Fibroblast of skin of left biceps (primary cell): ENCODE measurements at places on chromosomes 12 and 14.
A peak's percentile ranks its signal among the peaks of the same experiment; 100 is the strongest.

GRCh38 chr12:112386726-112387125 lies 4.5 kb upstream of the HECTD4 start:
- DNase-seq, result no peak

GRCh38 chr14:36522972-36523715 lies 3.1 kb upstream of the NKX2-1 start:
- DNase-seq, result no peak

DNA sequence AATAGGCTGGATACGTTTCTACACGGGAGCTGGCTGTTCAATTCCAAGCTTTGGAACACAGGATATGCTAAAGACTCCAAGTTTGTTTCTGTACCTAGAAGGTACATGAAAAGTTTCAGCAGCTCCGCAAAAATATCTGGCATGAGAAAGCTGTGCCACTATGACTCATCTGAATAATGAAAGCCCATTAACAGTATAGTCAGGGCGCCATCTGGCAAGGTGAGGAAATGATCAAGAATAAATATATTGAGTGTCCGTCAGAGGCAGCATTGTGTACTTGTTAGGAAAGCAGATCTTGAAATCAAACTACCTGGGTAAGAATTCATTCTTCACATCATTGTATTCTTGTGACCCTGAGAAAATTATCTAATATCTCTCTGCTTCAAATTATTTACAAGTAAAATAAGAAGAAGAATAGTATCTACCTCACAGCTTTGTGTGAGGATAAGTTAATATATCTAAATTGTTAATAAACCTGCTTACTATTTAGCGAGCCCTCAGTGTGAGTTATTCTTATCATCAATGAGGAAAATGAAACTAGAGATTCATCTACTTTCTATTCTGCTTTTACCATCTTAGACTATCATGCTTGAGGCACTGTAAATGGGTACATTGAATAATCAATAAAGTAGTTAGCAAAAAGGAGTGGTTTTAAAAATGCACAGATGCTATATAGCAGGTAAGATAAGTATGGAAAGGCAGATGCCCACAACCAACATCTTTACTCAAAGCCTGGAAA lies 53.5 kb downstream of the FSCB start:
- DNase-seq, result no peak

GRCh38 chr12:45989287-45989686 lies 1.1 kb downstream of the SCAF11 start:
- DNase-seq, result no peak

DNA sequence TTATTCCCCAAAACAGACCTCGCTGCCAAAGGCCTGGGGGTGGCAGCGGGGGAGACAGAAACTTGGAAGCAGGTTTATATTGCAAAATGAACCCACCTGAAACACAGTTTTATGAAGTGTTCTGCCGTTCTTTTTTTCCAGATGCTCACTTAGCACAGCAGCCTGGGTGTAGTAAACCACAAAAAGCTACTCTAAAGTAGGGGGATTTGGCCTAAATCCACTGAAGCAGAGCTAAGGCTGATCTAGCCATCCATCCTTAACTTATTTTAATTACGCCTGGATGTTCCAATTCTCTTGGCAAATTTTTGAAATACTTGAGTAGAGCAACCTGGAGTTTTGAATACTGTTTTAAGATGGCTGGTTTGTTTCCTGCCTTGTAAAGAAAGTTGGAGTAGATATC lies 121.2 kb downstream of the GPR135 start:
- DNase-seq, result no peak

GRCh38 chr12:116583129-116583694 lies 24.0 kb downstream of the MAP1LC3B2 start:
- DNase-seq, result no peak

DNA sequence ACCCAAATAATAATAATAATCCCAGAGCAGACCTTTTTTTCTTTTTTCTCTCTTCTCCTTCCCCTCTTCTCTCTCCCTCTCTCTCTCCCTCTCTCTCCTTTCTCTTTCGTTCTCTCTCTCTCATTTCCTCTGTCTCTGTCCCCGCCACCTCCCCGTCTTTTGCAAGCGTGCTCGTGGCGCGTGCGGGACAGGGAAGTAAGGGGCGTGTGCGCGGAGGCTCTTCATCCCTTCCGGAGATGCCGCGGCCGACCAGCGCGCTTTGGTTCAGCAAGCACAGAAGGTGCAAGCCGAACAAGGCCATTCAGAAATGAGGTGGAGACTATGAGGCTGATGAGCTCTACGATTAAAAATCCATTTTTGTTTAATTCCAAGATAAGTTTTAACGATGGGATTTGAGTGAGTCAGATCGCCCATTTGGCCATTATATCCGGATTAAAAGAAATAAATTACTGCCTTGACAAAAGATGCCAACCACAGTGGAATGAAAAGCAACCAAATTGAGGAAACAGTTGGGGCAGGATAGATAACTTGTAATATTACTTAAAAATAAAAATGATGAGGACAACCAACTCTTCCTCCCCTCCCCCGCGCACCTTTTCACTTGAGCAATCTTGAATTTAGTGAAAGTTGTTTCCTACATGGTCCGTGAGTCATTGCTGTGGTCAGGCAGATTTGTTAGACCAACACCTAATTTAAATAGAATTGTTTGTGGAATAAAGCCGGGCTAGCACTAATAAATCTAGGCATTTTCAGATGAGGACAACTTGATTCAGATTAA lies 1.2 kb upstream of the AMIGO2 start:
- no peak for DNase-seq

DNA sequence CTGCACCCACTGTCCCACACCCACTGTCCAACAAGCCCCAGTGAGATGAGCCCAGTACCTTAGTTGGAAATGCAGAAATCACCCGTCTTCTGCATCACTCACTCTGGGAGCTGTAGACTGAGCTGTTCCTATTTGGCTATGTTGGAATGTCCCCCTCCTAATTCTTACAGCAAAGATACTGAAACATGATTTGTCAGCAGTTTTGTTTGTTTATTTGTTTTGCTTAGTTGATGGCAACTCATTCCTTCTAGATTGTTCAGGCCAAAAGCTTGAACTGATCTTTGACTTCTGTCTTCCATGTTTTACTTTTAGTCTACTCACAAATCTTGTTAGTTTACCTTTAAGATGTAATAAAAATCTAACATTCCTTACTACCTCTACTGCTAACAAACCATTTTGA lies 233.6 kb upstream of the MIS18BP1 start:
- no peak for DNase-seq

DNA sequence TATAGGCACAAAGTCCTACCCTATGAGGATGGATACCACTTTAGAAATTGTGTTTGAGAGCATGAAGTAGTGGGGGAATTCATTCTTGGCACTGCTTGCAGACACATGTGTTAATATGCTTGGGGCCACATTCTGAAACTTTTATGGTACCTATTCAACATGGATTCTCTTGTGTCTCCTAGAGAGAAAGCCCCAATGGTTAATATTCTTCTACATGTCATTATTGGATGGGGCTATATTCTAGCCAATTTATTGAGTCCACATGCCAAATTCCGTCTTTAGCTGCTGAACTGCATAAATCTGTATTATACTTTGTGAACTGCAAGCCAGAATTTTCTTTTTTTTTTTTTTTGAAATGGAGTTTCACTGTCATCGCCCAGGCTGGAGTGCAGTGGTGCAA lies 140.0 kb downstream of the KICS2 start:
- no peak for DNase-seq

DNA sequence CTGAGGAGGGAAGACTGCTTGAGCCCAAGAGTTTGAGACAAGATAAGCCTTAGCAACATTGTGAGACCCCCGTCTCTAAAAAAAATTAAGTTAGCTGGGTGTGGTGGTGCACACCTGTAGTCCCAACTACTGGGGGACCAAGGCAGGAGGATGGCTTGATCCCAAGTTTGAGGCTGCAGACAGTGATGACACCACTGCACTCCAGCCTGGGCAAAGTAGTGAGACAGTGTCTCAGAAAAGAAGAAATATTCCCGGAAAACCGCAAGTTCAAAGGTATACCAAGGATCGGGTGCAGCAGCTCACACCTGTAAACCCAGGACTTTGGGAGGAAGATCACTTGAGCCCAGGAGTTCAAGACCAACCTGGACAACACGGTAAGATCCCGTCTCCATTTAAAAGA lies 5.8 kb downstream of the PTGES3 start:
- no peak for DNase-seq

DNA sequence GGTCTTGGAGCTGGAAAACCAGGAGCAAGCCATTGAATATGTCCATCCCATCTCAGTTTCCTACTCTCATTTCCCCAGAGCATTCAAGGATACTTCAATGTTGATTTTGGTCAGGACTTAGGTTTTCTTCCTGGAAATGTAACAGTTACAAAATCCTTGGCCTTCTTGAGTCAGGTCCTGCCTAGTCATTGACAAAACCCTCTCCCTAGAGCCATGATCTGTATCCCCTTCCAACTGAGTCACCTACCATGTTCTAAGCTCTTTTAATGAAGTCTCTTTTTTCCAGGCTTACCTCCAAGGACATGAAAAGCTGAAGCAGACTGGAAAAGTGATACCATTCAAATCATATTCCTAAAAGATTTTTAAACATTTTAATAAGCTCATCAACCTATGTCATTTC lies 549.2 kb downstream of the GALC start:
- DNase-seq, result no peak

GRCh38 chr12:19482551-19483109 lies 43.3 kb downstream of the AEBP2 start:
- no peak for DNase-seq

DNA sequence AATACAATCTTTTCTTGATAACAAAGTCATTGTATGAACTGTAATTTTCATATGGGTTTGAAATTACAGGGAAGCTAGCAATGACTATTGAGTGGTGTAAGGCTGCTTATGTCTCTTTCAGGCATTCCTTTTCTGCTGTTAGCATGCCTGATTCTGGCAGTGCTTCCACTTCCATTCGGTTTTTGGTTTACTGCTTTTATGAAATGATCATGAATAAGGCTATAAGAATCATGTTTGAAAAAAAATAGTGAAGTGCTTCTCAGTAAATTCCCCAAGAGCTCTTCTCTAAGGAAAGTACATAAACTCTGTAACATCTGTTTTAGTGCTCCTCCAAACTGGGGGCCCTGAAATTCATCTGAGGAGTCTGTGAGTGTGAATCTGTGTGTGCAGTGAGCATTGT lies 434.0 kb upstream of the RGS6 start:
- DNase-seq, result peak; percentile 57

- no peak for DNase-seq
These were observed at the start of gene OR4K14 for GRCh38 chr14:20019257-20019865. OR4K14 (minus strand) TSS chr14:20019307; CDS start chr14:20015193, 4,114 bp downstream.

GRCh38 chr12:127277882-127278281 lies 989.1 kb upstream of the TMEM132C start:
- no peak for DNase-seq

DNA sequence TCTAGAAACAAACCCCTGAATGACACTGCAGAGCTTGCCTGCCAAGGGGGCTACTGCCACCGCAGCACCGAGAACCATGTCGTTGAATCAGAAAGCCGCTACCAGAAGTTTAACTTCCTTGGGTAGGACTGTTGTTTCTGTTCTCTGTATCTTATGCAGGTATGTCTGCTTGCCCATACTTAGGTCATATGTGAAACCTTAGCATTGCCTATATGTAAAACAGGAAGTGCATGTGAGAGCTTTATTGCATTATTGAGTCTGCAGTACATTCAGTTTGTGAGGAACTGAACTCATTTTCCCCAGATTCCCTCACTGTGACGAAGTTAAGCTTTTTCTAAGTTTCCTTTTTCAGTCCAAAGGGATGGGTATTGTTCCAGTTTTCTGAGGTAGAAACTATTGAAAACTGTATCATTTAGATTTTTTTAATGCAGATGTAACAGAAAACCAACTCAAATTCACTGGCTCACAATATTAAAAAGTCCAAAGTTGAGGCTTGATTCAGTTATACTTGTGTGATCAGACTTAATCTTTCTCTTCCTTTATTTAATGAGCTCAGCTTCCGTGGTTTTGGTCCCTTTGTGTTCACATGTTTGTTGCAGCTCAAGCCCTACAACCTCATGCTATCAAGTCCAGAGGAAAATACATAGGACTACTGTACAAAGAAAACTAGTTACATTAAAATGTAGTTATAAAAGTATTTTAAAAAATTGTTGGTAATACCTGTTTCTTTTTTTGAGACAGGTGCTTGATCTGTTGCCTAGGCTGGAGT lies 6.9 kb downstream of the FBXO34 start:
- no peak for DNase-seq

DNA sequence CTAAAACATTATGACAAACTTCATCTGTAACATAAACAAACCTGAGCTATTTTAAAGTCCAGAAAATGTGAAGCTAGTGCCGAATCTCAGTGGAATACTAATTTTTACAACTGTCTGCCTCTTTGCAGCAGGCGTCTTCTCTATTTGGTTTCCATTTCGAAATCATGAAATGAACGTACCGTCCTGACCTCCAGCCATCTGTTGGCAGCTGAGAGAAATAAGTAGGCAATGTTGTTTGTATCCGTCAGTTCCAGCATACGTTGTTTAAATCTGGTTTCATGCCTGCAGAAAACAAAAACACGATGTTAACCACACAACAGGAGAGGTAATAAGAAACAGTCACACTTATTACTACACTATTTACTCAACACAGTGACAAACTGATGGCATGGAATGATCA lies 54.3 kb upstream of the KCNJ8 start:
- DNase-seq, result no peak

GRCh38 chr14:24838945-24839616 lies 205.1 kb upstream of the GZMB start:
- no peak for DNase-seq

DNA sequence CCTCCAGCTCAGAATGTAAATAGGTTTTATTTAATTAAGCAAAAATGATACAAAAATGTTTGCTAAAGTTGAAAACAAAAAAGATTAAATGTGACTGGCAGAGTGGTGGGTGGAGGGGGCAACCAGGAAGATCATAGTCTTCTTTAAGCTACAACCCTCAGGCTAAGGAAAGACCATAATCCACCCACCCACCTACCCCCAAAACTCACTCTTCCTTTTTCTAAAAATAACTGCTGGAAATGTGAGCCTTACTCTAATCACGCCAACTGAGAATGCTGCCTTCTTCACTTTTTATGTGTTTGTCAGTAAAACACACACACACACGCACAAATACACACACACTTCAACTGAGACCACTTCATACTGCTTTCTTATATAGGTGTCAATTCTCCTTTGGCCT lies 230.0 kb upstream of the EGLN3 start:
- no peak for DNase-seq

- no peak for DNase-seq
These were observed 23.0 kb downstream of the TSHR start for GRCh38 chr14:80978403-80978802.

DNA sequence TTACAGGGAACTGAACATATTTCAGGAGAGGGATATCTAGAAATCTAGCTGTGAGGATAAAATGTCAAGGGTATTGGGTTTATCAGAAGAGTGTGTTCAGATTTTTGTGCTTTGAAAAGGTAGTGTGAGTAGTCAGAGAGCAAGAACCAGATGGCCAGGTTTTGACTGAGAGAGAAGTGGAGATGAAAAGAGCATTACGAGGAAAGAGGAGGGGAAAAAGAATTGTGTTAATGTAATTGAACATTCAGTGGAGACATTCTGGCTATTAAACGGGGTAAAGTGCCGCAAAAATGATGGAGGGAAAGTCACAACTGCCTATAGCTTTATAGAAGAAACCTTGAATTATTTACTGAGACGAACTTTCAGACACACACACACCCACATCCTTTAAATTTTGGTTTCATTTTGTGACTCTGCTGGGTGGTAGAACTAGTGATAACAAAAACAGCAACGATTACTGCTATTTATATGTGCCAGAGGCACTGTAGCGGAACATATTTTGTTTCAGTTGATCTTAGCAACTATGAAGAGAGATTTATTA lies 213.6 kb downstream of the ERC1 start:
- no peak for DNase-seq

- peak; percentile 49 for DNase-seq
These were observed 82.1 kb downstream of the AVPR1A start for GRCh38 chr12:63068857-63069442.
